ENCODE measurements at places on chromosomes 1 and 21. TPM values are rescaled to one million over a fixed set of nuclear protein-coding genes. Genes with fewer than 3 reads are reported as not detected.
A peak's percentile ranks its signal among the peaks of the same experiment; 100 is the strongest.

GRCh38 chr21:42188663-42189062 is 30.3 kb upstream of the ABCG1 start:
- peak overlapping the region; percentile 73 for H3K27ac ChIP-seq
- no peaks in the 10 kb centered on the region for H3K27me3 ChIP-seq
- no peak for DNase-seq
- peaks cover 94% of the 10 kb centered on the region for H3K4me1 ChIP-seq
- no peaks in the 10 kb centered on the region for H3K36me3 ChIP-seq

GRCh38 chr1:153617663-153618062 is 1.5 kb upstream of the S100A14 start:
- peak; percentile 50 for DNase-seq
- H3K36me3 ChIP-seq, result no peaks in the 10 kb centered on the region
- no peaks in the 10 kb centered on the region for H3K27me3 ChIP-seq
- H3K4me3 ChIP-seq, result no peak overlapping the region
- no peak overlapping the region for H3K27ac ChIP-seq
- no peaks in the 10 kb centered on the region for H3K4me1 ChIP-seq

The KRTAP19-1 gene
- total RNA-seq, result not detected

GRCh38 chr1:227270554-227270953 is 47.7 kb downstream of the CDC42BPA start:
- no peaks in the 10 kb centered on the region for H3K27me3 ChIP-seq
- H3K36me3 ChIP-seq, result no peaks in the 10 kb centered on the region
- no peaks in the 10 kb centered on the region for H3K4me1 ChIP-seq
- no peak overlapping the region for H3K27ac ChIP-seq
- no peak for DNase-seq
- no peak overlapping the region for H3K4me3 ChIP-seq

DNA sequence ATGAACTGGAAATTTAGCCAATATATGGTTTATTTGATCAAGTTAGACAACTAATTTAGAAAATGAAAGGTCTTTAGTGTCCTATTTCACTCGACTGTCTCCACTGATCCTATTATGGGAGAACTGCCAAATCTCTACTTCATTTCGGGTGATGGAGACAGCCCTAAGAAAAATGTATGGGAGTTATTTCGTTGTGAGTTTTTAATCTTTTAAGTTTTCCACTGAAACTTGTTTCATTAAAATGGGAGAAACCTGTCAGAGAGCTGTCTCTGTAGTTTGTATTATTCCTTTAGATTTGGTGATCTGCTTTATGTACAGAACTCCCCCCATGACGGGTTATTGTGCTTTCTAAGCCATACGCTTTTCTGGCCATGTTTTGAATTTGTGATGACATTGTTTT is 899.7 kb downstream of the ADGRL2 start:
- H3K27me3 ChIP-seq, result no peaks in the 10 kb centered on the region
- DNase-seq, result no peak
- H3K4me3 ChIP-seq, result no peak overlapping the region

The TGFB2 gene
- not detected for total RNA-seq

The TMEM35B gene
- total RNA-seq, result 54.2 TPM

DNA sequence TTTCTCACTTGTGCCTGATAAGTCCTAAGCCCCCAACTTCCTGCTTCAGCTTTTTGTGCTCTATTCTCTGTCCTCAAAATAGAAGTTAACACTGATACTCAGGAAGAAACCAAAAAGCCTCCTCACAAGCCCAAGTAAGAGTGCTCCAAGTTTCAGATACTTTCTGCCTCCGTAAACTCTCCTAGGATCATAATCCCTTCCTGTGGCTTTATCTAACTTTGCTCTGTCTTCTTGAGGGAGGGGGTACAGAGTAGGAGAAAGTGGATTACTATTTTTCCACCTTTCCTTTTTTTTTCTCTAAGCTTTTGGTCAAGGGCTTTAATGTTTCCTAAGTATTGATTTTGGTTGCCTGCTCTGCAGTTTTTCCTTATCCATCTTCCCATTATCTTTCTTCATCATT is 54.6 kb downstream of the DPH5 start:
- no peaks in the 10 kb centered on the region for H3K27me3 ChIP-seq
- peaks cover 16% of the 10 kb centered on the region for H3K4me1 ChIP-seq
- H3K36me3 ChIP-seq, result peaks cover 19% of the 10 kb centered on the region

DNA sequence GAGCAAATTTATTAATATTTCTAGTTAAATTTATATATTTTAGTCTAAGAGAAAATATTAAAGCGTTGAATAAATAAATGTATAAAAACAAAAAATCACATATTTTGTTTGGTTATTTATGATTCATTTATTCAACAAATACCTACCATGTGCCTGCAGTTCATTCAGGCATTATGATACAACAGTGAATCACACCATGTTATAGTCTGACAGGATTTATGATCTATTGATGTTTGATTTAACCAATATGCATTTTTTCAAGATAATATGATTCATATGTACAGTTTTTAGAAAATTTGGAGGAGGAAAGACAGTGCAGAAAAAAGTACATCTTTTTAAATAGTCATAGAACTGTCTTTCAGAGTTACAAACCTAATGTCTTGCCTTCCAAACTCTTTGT is 7.4 kb upstream of the TRIM58 start:
- DNase-seq, result no peak
- no peak overlapping the region for H3K4me3 ChIP-seq
- no peak overlapping the region for H3K27ac ChIP-seq
- H3K27me3 ChIP-seq, result no peaks in the 10 kb centered on the region

DNA sequence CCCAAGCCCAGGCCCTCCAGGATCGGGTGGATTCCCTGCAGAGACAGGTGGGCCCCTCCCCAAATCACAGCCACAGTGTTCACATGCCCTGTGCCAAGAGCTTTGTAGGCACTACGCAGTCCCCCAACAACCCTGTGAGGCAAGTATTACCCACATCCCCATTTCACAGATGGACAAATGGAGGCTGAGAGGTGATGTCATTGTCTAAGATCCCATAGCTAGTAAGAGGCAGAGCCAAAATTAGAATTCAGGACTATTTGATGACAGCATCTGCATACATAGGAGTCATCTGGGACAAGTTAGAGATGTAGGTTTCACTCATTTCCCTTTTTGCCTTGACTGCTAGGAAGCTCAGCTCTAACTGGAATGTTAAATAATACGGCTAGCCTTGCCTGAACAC is 12.0 kb downstream of the MFAP2 start:
- no peaks in the 10 kb centered on the region for H3K4me1 ChIP-seq
- no peak overlapping the region for H3K27ac ChIP-seq
- H3K36me3 ChIP-seq, result no peaks in the 10 kb centered on the region
- no peak for DNase-seq

GRCh38 chr1:197200272-197200899 is 53.9 kb upstream of the ASPM start:
- H3K27me3 ChIP-seq, result no peaks in the 10 kb centered on the region
- H3K36me3 ChIP-seq, result no peaks in the 10 kb centered on the region
- H3K4me1 ChIP-seq, result peaks cover 62% of the 10 kb centered on the region
- H3K27ac ChIP-seq, result peak overlapping the region; percentile 91
- H3K4me3 ChIP-seq, result peak overlapping the region; percentile 90
- peak; percentile 48 for DNase-seq

All from CD4-positive, alpha-beta memory T cell (primary cell).